ENCODE measurements at places on chromosomes 4 and X.

DNA sequence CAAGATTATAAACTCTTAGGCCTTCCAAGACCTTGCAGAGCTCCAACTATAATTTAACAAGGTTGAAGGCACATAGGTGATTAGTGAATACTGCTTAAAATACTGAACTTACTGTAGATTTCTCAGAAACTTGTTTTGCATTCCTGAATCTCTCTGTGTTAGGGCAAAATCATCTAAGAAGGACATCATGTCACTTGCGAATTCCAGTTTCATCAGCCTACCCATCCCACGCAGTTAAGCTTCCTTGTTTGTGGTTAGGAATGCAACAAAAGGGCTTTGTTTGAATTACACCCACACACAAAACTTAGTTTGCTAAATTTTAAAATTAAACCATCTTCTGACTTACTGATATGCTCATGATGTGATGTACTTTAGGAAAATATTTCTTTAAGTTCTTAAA, 174.0 kb downstream of the SOWAHB start:
- DNase-seq = peak; percentile 51

- DNase-seq = no peak
These were observed 137.8 kb upstream of the TBC1D9 start for GRCh38 chr4:140893939-140894338.

- DNase-seq = peak; percentile 20
These were observed 802.0 kb downstream of the RPA4 start for GRCh38 chrX:97685753-97686152.

- DNase-seq = peak; percentile 80
These were observed 10.3 kb downstream of the PKD2 start for GRCh38 chr4:88017516-88018297.

- no peak for DNase-seq
These were observed 211.6 kb upstream of the FAM241A start for GRCh38 chr4:111933703-111934102.

- peak; percentile 12 for DNase-seq
These were observed 119.9 kb downstream of the FBXW7 start for GRCh38 chr4:152415980-152416379.

GRCh38 chr4:181150191-181150590, 1093.0 kb upstream of the TENM3 start:
- DNase-seq = no peak

Data from AG08396 (cell line).